ENCODE measurements at places on chromosomes 7 and 10. TPM values are rescaled to one million over a fixed set of nuclear protein-coding genes. Genes with fewer than 3 reads are reported as not detected.

DNA sequence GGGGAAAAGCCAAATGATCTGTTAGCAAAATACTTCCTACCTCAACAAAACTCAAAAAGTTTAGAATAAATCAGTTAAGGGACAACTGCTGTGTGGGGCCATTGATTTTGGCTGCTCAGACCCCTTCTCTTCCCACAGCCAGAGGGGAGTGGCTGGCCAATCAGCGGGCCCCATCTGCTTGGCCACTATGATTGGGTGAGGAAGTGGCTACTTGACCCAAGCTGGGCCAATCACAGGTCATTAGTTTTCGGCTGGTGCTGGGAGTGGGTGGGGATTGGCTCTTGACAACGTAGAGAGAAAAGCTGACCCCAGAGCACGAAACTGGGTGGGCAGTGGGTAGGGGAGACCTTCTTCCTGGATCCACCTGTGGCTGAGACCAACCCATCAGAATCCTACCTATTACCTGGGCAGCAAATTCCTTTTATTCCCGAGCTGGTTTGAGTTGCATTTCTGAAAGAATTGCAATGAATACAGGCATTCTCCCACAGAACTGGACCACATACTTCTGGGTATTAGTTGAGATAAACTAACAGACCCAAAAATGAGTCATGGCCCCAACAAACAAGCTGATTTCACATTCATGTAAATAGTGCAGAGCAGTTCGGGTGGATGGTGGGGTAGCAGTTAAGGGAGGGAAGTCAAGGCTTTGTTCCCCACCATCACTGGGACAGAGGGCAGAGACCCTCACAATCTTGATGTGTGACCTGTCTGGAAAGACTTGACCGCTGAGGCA is 35.6 kb upstream of the HMX3 start:
- DNase-seq = peak; percentile 25

DNA sequence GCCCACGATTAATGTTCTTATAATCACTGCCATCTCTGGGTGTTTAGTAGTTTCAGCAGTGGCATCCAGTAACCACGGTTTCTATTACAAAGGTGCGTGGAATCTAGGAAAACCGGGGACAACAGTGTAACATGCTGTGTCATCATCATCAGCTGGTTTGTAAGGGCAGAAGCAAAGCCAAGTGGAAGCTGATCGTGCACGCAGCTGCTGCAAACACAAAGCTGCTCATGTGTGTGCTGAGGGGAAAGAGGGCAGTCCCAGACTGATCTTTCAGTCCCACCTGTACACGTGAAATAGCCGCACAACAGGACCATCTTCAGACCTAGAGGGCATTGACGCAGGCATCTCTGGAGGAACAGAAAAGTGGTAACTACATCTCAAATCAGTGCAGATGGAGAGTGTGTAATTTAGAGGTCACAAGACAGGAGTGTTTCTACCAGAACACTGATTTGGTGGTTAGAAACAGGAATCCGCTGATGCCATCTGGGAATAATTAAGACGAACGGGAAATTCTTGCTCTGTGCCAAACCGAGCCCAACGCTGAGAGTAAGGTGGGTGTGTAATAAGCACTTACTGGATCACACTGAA is 13.4 kb downstream of the ANKRD16 start:
- DNase-seq = peak; percentile 22

NAT16 gene
- not detected for total RNA-seq

ECHDC3 gene
- total RNA-seq = 15.3 TPM

GRCh38 chr7:4745265-4745919 is 30.0 kb upstream of the AP5Z1 start:
- no peak for DNase-seq

DNA sequence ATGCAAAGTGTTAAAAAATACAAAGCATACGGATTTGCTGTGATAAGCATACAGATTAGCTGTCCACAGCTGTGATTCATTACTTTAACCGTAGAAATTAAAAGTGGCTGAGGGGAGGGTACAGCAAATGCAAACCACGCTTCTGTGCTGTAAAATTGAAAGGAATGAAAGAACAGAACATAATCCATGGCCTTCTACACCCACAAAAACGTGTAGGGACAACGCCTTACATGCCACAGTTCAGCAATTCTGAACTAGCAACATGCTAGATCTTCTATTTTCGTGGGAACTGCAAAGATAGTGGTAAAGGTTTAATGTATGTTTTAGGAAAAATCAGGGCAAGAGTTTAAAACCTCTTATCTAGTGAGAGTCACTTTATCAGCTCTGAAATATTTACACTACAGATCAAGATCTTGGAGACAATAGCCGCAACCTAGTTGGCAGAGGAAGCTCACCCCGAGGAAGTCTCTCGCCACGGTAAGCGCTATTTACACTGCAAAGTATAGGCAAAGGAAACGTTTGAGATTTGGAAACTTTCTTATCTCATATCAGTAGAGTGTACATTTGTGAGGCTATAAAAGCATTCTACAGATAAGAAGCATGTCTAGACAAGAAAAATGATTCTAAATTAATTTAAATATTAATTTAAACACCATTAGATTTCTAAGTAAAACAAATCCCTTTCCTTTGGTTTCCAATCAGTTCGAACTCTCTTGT is 193.6 kb downstream of the MLLT10 start:
- DNase-seq = no peak

DNA sequence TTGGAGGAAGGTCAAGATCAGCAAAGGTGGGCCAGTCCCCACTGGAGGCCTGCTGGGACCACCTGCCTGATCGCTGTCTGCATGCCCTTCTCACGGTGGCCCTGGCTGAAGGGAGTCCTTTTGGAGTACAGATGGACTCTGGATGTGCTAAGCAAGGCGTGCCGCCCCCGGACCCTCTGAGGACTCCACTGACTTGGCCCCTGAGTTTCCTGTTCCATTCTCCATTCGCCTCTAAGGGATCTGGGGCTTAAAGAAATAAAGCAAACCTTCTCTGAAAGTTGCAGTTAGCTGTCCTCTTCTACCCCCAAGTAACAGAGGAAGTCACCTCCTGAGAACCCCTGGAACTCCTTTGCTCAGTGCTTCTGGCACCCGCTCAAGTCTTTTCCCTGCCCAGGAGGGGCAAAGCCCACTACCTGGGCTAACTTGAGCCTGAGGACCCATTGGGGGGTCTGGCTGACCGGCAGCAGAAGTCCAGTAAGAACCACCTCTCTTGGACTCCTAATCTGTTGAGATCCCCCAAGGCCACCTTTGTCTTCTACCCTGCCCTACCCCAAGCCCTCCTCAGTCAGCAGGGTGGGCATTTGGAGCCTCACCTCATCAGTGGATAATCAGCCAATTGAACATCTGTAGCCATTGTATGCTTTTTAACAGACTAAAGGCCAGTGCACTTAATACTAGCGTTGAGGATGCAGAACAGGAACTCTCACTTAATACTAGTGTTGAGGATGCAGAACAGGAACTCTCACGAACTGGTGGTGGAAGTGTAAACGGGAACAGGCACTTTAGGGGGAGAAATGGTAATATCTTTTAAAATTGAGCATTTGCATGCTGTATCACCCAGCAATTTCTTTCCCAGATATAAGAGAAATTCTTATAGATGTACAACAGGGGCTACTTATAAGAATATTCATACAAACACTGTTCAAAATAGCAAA is 2.2 kb downstream of the TBATA start:
- DNase-seq = no peak

DNA sequence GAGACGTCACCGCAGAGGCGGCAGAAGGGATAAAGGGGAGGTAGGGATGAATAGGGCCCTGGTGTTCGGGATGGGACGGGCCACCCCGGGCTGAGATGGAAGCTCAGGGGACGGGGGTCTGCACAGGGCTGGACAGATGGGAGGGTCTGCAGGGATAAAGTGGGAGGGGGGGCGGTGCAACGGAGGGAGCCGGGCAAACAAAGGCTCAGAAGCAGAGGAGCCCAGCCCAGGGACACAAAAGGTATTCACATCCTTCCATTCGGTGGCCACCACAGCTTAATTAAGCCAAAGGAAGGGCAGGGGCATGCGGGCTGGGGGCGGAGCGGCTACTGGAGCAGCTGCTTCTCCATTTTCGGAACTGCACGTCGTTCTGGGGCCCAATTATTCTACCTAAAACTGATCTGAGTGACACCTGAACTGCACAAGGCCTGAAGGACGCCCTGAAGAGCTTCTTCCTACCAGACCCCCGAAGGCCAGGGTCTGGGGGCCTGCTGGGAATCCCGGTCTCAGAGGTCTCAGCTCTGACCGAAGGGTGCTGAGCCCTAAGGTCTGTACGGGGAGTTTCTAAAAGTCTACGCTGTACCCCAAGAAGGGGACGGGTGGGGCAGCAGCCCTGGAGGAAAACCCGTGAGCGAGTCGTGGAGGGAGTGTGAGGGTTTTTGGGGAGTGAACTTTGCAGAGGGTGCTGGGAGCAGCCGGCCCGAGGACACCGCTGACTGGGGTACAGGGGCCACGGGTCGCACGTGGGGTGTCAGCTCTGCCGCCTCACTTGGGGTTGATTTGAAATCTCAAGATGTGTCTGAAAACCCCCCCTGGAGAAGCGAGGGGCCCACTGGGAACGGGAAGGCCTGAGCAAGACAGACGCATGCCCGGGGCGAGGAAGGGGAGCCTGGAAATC is 334.8 kb downstream of the DNAJB6 start:
- no peak for DNase-seq

- DNase-seq = no peak
Observed at GRCh38 chr10:120803972-120804371, 47.2 kb upstream of the WDR11 start.

TMEM184A gene
- 3.2 TPM for total RNA-seq

FKBP6 gene
- total RNA-seq = not detected

- no peak for DNase-seq
Observed at GRCh38 chr10:19579761-19580545, 236.3 kb upstream of the PLXDC2 start.

DNA sequence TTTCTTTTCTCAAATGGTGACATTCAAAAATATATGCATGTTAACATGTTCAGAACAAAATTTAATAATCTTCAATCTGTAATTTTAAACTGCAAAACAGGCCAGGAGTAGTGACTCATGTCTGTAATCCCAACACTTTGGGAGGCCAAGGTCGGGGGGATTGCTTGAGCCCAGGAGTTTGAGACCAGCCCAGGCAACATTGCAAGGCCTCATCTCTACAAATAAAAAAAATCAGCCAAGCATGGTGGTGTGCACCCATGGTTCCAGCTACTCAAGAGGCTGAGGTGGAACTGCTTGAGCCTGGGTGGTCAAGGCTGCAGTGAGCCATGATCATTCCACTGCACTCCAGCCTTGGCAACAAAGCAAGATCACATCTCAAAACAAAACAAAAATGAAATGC is 394.3 kb downstream of the PARD3 start:
- DNase-seq = no peak

GRCh38 chr10:95562341-95562965 is 1.3 kb upstream of the SORBS1 start:
- no peak for DNase-seq

- DNase-seq = no peak
Observed at GRCh38 chr7:55366461-55367070, 1.4 kb downstream of the LANCL2 start.

GRCh38 chr7:48971173-48971572 is 46.8 kb downstream of the CDC14C start:
- no peak for DNase-seq

GRCh38 chr7:55133630-55134358 is 115.0 kb downstream of the EGFR start:
- DNase-seq = peak; percentile 96

DNA sequence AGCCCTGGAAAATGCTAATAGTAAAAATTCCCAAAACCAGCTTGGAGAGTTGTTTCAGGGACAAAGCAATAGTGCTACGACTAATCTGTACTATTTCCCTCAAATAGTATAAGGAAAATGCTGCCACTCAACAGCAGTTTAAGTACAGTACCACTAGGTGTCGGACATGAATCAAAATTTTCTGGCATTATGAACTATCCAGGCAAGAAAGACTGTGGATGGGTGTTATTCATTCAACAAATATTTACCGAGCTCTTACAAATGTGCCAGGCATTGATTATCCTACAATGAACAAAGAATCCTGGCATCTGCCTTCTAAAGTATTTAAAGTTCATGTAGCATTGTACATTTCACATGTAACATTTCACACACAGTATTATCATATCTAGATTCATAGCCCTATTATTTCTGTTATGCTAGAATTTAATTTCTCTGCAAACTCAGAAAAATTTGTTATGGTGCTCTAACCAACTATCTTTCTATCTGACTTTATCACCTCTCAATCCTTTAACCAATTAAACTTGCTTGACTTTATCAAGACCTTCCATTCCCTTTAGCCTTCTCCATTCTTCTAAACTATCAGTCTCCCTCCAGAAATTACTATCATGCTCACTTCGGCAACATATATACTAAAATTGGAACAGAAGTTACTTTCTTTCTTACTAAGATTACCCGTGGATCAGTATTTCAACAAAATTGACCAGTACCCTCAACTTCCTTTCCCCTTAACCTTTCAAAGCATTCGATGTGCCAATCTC is 80.6 kb downstream of the ARHGAP21 start:
- DNase-seq = peak; percentile 63

DNA sequence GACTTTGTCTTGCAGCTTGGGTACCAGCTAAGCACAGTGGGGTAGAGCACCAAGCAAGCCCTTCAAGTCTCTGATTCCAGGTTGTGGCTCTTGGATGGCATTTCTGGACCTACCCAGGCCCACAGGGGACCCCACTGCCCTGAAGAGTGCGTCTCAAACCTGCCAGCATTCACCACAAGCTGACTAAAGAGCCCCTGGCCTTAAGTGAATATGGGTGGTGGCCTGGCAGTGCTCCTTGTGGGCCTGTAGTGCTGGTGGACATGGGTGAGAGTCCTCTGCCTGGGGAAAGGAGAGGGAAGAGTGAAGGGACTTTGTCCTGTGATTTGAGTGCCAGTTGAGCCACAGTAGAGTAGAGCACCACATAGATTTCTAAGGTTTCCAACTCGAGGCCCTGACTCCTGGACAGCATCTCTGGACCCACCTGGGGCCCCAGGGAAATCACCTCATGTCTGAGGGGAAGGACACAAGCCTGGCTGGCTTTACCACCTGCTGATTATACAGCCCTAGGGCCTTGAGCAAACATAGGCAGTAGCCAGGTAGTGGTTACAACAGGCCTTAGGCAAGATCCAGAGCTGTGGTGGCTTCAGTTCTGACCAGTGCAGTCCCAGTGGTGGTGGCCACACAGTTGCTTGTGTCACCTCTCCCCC is 23.7 kb downstream of the GSDME start:
- no peak for DNase-seq

- peak; percentile 22 for DNase-seq
Observed at GRCh38 chr7:37208528-37208927, 240.1 kb downstream of the ELMO1 start.

GRCh38 chr10:69760072-69760471 is 41.6 kb upstream of the COL13A1 start:
- no peak for DNase-seq

DNA sequence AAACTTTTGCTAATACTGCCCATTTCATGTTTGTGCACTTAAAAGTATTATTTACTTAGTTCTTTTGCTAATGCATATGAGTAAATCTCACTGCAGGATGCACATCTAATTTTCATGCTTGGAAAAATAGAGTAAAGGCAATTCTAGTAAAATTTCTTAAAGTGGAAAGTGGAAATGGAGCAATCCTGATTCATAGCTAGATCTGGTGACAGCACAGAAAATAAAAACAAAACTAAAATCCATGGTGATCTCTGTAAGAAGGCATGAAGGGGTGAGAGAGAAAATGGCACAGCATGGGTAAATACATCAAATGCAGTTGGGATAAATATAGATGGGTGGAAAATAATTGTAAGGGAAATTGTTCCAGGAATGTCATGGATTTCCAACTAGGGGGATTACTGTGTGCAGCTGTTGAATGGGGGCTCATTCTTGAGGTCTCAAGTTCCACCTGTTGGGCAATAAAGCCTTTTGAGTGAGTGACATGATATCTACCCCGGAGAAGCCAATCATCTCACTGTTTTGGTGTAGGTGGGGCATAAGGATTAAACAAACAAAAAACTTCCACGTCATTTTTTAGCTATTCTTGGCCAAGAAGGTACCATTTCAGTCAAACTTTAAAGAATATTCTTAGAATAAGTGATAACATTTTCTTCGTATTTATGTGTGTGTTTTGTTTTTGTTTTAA is 1.7 kb upstream of the MCU start:
- no peak for DNase-seq
